ENCODE measurements at places on chromosomes 7 and 10.
A peak's percentile ranks its signal among the peaks of the same experiment; 100 is the strongest.

GRCh38 chr7:81469869-81470723, 299.8 kb downstream of the HGF start:
- DNase-seq: peak; percentile 68

DNA sequence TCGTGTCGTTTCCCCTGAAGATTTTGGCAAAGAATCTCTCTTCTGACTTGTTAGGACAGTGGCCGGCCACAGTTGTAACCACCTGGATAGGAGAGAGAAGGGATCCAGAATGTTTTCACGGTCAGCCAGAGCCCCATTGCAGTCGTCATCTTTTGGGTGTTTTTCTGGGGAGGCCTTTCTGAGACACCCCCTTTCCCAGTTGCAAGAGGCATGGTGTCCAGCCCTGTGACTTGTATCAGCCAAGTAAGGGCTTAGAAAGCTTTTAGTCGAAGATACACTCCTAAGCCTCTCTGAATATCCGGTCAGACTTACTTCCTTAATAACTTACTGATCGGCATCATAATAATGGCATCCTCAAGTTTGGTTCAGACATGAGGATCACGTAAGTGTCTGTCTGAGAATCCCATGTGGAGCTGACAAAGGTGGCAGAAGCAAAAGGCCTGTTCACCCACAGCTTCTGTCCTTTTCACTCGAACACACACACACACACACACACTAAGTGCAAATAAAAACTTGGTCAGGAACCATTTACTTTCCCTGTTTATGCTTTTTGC, 435.7 kb upstream of the GALNT17 start:
- peak; percentile 56 for DNase-seq

DNA sequence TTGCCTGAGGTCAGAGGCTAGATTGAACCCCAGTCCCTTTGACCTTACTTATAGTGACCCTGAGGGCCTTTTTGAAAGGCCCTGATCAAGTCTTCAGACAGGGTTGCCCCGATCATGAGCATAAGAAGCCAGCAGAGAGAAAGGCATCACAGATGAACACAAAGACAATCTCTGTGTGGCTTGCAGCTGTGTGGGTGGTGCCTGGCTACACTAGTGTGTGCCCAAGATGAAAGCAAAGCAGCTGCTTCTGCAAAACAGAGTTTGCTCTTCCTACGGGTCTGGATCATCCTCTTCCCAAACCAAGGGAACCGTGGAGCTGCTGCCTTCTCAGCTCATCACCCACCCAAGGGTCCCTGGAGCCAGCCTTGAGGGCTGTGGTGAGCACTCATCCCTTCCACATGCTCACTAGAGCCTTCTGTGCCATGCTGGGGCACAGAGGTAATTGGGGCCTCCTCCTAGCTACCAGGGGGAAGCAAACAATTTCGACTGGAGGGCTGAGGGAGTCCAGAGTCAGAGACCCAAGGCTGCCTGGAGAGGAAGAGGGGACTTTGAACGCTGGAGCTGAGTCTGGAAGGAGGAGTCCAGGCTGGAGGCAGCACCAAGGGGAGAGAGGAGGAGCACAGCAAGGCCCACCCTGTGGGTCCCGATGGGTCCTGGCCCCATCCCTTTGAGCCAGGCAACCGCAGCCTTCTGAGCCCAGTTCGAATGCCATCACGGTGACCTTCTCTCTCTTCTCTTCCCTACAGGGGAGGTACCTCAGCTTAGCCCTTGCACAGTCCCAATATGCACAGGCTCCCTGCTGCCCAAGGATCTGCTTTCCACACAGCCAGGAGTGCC, 42.3 kb downstream of the ANTXRL start:
- no peak for DNase-seq

DNA sequence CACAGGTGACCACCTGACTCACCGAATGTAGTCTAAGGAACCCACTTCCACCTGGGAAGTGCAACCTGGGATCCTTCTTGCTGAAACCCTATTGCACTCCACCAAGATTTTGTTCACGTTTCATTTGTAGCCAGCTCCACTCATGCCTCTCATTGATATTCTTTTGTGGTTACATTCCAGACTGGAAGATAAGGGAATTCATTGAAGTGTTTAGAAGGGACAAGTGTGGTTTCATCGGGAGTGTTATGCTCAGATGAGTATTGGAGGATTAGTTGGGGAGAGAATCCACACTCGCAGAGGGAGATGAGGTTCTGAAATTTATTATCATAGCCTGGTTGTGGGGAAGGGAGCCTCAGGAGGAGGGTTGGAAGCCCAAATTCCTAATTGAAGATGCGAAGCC, 320.4 kb downstream of the KCNMA1 start:
- no peak for DNase-seq

DNA sequence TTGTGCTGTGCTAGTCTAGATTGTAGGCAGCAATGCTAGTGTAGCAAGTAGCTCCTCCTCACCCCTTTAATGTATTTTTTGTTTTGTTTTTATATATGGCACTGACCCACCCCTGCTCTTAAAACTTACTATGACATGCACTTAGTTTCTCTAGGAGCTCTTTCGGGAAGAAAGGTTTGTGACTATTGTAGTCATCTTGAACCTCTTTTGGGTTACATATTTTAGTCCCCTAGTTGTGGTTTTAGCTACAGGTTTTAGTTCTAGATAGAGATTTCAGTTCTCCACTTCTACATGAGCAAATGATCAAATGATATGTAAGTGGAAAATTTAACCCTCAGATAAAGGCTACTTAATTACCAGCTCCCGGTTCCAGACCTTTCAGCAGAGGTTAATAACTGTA, 14.9 kb downstream of the MINPP1 start:
- DNase-seq: no peak

DNA sequence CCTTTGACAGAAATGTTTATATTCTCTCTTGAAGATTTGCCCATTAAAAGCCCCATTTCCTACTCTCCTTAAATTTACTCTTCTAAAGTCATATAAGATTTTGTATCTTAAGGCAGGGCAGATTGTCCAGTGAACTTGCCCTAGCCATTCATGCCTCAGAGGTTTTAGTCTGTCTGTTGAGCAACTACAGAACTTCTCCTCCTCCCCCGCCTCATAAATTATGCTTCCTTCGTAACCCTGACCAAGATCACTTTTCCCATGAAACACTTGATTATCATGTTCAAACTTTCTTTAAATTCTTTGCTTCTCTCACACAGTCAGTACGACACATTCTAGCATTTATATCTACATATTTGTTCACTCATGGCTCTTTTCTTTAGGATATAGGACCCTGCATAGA, 621.3 kb downstream of the ANKRD7 start:
- no peak for DNase-seq

- DNase-seq: no peak
These were observed 206 bp downstream of the UPF2 start for GRCh38 chr10:12042409-12042796.

DNA sequence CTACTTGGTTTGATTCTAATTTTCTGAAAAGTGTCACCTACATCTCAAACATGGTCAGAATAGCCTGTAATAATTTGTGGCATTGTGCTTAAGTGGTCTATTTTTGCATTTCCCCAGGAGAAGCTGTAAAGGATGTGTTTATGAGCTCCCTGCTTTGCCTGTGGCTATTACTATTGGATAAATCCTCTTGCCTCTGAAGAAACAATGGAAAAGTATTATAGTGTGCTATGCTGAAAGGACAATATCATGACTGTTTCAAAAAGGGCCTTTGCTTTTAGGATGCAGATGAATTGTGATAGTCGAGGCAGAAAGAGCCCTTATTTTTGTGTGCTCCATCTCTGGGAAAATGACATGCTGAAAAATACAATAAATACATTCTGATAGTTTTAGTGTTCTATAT, 94.1 kb upstream of the ARMC3 start:
- DNase-seq: no peak

- DNase-seq: no peak
These were observed 11.8 kb upstream of the MAP3K8 start for GRCh38 chr10:30422151-30422695.

DNA sequence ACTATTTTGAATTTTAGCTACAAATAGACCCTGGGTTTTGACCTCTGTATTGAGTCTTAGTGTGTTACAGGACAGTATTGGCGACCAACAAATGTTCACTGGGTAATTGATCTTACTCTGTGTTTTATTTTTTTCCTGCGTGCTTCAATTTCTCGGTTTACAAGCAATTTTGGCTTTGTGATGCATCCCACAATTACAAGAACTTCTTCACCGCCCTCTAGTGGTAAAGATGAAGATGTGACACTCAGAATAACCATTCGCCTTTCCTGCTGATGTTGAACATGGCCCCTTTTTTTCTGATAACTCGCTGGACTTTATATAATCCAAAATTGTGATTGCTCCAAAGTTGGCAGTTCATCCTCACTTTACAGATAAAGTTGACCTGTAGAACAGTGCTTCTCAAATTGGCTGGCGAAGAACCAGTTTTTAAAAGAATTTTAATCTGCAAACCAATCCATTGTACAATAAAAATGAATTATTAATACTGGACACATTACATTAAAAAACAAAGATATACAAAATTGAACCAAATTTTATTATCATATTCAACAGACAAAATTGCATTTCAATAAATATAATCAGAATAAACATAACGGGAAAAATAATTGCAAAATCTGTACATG, 20.2 kb upstream of the SMC3 start:
- DNase-seq: peak; percentile 69

DNA sequence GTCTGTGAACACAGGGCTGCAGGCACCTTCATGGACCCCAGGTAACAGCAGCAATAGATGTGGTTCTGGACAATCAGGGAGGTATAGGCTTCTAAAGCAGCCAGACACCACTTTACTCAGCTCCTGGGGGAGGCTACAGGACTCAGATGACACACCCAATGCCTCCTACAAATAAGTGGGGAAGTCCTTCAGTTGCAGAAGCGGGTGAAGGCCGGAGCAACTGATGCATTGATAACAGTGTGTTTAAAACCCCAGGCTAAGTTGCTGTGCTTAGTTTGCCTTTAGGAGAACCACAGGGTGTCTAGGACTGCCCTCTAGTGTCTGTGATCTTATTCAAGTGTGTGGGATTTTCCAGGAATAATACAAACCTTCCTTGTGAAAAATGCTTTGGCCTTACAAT, 5.9 kb upstream of the ITGA8 start:
- peak; percentile 26 for DNase-seq

- DNase-seq: no peak
These were observed 31.2 kb upstream of the COMTD1 start for GRCh38 chr10:75266945-75267344.

DNA sequence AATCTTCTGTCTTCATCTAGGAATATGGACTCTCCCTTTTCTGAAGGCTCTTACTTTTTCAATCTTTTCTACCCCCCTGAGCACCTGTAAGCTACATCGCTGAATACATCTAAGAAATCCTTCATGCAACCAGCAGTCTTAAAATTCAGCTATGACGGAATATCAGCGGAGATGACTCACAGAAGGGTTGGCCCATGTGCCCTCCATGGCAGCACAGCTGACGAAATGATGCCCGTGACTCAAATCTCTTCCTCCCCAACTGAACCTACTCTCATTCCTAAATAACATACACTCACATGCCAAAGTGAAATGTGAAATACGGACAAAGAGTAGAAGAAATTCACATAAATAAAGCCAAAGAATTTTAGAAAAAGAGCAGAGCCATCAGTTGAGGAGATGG, 30.3 kb upstream of the NCAPG2 start:
- DNase-seq: no peak

GRCh38 chr7:79293655-79294142, 159.8 kb downstream of the MAGI2 start:
- DNase-seq: no peak

DNA sequence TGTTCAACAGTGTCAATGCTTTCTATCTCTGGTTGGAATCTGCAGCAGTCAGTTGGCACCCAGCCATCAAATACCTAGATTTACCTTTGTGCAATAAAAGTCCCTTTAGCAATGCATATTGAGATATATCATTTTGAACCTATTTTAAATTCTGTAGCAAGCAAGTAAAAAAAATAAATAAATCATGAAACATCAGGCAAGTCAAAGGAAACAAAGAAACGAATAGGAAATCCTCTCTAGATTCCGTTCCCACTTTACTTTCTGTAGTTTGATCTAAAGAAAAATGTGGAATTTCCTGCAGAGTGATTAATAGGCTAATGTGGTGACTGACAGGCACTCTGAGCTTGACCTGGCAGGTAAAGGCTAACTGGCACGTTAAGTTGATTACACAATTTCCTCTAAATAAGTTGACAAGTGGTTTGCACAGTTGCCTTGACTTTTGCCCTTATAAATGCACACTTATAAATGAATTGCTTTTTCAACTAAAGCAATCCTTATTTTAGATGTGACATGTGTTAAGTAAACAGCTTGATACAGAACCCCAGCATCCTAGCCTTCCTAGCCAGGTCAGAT, 208.1 kb upstream of the TCF7L2 start:
- no peak for DNase-seq

DNA sequence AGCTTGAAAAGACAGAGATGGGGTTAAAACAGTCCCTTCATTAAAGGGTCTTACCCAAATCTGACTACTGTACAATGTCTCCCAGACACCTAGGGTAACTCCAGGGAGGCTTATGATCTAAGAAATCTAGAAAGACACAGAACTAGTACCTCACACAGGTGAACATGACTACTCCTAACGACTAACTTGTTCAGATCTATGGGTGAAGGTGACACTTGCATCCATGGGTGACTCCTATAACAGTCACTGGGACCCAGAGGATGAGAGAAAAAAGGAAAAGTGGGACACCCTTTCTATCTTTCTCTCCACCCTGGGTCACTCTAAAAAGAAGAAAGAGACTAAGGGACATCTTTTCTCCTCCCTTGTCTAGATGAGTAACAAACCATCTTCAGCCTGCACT, 19.2 kb downstream of the AKR1C8 start:
- no peak for DNase-seq

- no peak for DNase-seq
These were observed 40.4 kb downstream of the GTF2IRD1 start for GRCh38 chr7:74494076-74494548.

DNA sequence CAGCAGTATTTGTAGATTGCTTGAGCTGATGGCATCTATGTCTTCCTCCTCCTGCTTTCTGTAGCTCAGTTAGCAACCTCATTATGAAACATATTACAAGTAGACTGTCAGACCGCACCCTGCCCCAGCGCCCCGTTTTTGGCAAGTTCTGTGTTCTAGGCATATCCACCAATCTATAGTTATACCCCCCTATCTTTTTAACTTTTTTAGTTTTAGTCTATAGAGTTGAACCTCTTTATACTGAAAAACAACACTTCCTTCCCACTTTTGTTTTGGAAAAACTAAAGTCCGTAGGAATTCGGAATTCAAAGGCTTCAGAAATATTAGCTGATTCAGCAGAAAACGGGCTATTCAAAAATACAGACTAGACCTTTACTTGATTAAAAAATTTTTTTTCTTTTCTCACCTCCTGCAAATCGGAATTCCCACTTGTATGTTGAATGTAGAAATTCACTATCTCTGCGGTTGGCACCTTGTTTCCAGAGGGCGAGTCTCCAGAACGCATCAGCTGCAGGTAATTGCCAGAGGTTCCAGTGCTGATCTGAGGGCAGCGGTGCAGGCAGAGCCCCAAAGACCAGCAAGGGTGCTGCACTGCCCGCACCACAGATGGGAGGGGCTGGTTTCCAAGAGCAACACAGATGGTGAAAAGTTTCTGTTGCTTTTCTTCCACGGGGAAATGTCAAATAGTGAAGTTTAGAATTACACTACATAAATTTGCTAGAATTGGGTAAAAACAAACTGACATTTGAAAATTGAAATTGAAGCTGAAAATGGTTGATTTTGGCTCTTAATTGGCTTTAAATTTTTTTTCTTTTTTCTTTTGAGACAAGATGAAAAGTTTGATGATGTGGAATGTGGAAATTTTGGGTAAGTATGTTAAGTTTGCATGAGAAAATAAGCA, 2.2 kb upstream of the FZD8 start:
- DNase-seq: no peak

- no peak for DNase-seq
These were observed 61.1 kb upstream of the ZMIZ1 start for GRCh38 chr10:79007421-79008319.

Measured in retina (tissue), 1 donor.